EL (cell line): ENCODE measurements at places on chromosomes 12 and 14.

DNA sequence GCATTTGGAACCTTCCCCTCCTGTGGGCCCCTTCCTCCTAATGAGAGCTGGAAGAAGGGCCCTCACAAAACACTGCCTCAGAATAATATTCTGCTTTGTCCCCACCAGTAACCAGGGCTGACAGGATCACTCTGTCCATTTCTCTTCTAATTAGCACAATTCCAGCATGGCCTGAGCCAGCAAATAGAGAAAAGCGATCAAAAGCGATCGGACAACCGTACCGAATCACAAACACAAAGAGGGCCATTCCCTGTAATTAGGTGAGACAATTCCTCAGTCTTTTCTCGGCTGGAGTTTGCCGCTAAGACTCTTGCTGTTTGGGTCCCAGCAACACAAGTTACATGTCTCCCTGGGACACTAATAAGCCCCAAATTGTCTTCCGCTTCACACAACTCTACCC is 35.6 kb upstream of the VSX2 start:
- DNase-seq = no peak

GRCh38 chr12:115473257-115473956 is 789.4 kb upstream of the TBX3 start:
- DNase-seq = no peak

GRCh38 chr12:25692115-25693035 is 139.3 kb upstream of the LMNTD1 start:
- no peak for DNase-seq

DNA sequence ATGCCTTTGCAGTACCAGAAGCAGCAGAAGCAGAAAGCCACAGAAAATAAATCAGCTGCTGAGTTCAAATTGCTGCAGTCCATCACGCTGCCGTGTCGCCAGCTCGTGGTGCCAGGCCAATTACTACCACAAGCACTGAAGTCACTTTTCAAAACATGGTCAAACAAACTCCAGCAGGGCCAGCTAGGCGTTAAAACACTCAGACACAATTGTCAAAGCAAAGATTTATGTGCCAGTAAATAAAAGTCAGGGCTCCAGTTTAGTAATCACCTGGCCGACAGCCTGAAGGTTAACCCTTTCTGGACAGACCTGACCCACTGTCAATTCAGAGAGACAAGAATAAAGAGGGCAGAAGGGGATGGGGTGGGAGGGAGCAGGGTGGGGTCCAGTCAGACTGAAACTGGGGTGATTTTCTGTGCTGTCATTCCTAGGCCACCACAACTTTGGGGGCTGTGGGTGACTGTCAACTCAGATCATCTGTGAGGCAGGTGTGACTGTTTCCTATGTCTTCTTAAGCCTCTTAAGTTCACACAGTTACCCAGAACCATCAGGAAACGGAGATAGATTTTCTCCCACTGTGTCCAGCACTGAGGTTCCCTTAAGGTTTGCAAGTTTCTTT is 109.8 kb upstream of the FUT8 start:
- no peak for DNase-seq

- DNase-seq = no peak
Measured at GRCh38 chr12:88633312-88633711, 53.0 kb upstream of the KITLG start.

DNA sequence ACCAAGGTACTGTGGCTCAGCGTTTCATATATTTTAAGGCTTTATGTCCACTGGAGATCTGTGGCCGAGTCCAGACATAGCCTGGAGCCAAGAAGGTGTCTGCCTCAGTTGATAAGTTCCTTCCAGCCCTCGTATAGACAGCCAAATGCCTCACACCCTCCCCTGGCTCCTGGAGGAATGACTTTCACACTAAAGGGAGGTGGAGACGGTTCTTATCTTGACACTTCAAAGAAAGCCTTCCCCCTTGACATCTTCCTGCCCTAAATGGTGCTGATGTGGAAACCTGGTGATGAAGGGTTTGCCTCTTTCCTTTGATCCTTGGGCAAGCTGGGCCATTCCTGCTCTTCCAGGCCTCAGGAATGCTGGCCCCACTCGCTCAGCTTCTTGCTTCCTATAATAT is 474.8 kb upstream of the TBX3 start:
- DNase-seq = no peak

- DNase-seq = peak; percentile 46
Measured at GRCh38 chr12:22684140-22685118, 59.5 kb downstream of the ETNK1 start.

DNA sequence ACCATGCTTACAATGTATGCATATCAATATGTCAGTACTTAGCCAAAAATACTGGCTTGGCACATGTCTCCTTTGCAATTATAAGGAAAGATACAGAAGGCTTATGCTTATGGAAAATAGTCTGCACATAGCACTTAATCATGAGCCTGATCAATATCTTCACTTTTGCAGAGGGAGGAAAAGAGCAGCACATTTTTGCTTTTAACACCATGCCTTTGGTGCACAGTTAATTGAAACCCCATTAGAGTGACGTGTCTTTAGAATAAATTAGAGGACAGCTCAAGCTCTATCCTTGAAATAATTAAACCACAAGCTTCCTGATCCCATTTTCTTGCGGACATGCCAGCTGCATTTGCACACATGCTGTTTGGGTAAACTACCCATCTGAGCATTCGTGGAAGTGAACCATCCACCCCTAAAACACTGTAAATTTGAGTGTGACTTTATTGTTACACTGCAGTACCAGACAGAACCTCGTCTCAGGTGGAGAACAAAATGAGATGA is 839.9 kb upstream of the MGAT4C start:
- no peak for DNase-seq

- DNase-seq = no peak
Measured at GRCh38 chr14:91065266-91065665, 4.8 kb upstream of the RPS6KA5 start.

GRCh38 chr12:68411371-68411770 is 79.2 kb upstream of the MDM1 start:
- DNase-seq = no peak

GRCh38 chr14:32764131-32764530 is 174.5 kb upstream of the NPAS3 start:
- peak; percentile 1 for DNase-seq

- DNase-seq = peak; percentile 56
Measured at GRCh38 chr14:25001156-25001555, 48.8 kb downstream of the STXBP6 start.

DNA sequence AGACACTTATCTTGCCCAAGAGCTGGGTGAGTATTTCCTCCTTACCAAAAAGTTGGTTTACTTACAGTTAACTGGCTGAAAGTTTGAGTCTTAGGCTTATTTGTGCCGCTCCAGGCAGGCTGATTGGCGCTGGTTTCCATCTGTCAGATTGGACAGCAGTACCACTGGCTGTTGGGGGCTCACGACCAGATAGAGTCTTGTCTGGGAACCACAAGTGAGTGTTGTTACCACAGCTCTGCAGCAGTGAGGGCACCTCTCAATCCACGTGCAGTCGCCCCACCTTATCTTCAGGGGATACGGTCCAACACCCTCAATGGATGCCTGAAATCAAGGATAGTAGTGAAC is 58.9 kb downstream of the DDX51 start:
- peak; percentile 31 for DNase-seq

GRCh38 chr12:54294152-54294952 is 6.5 kb downstream of the NFE2 start:
- peak; percentile 39 for DNase-seq

DNA sequence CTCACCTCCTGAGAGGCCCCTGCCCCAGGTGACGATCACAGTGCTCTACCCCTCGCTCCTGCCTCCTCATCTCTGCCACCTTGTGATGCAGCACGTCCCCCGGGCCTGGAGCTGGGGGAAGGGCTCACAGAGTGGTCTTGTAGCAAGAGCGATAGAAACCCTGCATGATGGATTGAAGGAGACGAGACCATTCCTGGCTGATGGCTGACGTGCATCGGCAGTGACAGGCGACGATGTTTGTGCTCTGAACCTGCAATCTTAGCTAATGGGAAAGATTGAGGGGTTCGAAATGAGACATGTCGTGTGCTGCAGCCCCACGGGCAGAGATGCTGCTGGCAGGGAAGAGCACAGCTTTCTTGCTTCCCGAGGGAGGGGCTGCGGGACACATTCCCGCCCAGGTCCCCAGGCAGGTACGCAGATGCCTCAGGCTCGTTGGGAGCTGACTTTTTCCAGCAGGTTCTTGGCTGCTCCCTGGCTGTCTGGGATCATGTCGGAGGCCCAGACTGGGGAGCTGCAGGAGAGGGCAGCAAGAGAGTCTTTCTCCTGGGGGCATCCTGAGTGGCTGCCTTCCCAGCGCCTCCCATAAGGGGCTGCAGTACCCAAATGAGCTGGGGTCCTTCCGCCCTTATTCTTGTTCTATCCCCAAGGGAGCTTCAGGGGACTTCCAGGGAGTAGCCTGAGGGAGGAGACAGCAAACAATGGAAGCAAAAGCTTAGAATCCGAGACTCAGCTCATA is 38.7 kb upstream of the GPATCH2L start:
- no peak for DNase-seq

DNA sequence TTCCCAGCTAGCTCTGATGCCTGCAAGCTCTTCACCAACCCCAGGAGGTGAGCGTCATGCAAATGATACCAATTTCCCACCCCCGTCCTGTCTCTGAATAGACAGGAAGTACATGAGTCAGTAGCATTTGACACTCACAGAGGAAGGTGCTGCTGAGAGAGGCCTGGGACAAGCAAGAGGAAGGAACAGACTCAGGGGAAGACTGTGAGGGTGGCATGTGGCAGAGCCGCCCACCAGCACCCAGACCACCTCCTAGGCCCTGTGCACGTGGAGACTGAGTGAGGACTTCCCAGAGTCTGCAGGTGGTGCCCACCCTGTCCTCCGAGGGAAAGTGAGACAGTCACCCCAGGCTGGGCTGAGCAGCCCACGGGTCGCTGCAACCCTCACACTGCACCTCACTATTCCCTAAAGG is 199.5 kb upstream of the SFSWAP start:
- DNase-seq = peak; percentile 14

GRCh38 chr12:90836689-90837088 is 118.3 kb downstream of the CCER1 start:
- DNase-seq = no peak

- no peak for DNase-seq
Measured at GRCh38 chr12:65496617-65497016, 218.1 kb downstream of the MSRB3 start.

DNA sequence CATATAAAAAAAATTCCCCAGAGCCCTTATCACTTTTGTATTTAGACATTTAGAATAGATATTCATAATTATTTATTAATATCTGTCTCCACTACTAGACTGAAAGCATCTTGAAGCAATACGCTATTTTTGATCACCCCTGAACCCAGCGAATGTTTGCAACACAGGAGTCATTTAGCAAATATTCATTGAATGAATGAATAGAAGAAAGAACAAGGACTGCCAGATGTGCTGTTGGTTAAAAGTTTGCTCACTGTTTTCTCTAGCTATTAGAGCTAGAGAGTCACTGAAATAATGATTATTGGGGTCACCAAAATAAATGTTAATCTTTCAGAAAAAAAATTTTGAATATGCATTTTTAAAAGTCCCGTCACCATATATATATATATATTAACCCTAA is 174.3 kb downstream of the ACSS3 start:
- no peak for DNase-seq

DNA sequence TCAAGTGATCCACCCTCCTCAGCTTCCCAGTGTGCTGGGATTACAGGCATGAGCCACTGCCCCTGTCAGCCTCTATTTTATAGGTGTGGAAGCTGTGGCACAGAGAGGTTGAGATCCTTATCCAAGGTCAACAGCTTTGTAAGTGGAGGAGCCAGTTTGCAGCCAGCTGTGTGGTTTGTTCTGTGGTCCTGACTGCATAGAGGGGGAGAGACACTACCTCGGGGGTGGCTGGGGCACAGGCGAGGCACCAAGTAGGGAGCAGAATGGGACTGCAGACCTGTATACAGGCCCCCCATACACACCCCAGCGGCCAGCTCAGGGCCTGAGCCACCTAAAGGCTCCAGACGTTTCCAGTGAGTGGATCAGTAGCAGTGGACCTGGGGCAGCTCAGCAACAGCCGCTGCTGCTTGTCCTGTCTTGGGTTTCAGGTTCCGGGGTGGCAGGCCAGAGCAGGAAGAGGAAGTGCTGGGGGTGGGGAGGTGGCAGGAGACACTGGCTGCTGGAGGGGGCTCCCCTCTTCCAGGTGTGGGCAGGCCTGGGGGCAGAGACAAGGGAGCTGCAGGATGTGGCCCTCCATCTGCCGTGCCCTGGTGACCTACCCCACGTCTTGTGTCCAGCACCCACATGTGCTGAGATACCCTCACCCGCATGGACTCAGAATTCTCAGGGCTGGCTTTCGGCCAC is 11.0 kb downstream of the ORAI1 start:
- DNase-seq = no peak

DNA sequence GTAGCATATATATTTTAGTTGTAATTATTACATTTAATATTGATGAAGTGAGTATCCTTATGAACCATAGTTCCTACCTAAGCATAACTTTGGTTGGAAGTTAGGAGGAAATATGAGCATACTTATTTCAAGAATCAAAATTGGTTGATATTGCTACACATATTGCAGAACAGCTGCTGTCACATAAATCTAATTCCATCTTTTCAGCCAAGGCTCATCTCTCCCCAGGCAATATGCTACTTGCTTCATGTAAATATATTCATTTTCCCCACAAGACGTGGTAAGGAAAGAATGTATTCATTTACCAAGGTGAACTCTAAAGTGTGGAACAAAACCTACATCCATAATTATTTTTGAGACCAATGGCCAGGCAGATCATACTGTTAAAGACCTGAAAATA is 62.5 kb upstream of the HIF1A start:
- no peak for DNase-seq

- peak; percentile 64 for DNase-seq
Measured at GRCh38 chr14:64410084-64410774, 22.1 kb downstream of the MTHFD1 start.

DNA sequence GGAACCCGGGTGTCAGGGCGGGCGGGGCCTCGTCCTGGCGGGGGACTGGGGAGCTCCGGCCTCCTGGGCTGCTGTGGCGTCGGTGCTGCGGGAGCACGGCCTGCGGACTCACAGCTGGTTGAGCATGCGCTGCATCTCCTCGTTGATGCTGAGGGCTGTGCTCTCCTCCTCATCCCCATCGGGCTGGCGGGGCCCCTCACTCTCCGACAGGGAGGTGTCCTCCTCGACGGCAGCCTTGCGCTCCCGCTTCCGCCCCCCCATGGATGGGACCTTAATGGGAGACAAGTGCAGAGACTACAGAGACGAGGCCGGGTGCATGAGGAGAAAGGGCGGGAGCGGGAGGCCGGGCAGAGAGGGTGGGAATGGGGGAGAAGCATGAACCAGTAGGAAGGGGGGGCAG is 7.3 kb downstream of the IFFO1 start:
- DNase-seq = no peak

- DNase-seq = no peak
Measured at GRCh38 chr12:54014377-54015017, 5.7 kb downstream of the HOXC8 start.

DNA sequence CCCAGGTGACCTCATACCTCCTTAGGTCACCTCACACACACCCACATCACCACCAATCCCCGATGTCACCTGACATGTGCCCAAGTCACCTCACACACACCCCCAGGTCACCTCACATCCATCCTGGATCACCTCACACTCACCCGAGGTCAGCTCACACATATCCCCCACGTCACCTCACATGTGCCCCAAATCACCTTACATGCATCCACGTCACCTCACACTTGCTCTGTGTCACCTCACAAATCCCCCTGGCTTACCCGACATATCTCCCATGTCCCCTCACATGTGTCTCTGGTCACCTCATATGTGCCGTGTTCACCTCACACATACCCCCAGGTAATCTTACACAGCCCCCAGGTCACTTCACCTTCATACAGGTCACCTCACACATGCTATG is 864.6 kb downstream of the TMEM121 start:
- no peak for DNase-seq

- no peak for DNase-seq
Measured at GRCh38 chr14:49971156-49972130, 78.6 kb downstream of the ARF6 start.

GRCh38 chr12:106975098-106975497 is 11.8 kb downstream of the MTERF2 start:
- no peak for DNase-seq
